HT-29 (cell line): ENCODE measurements at places on chromosomes 6 and 20. TPM values are rescaled to one million over a fixed set of nuclear protein-coding genes. Genes with fewer than 3 reads are reported as not detected.
A peak's percentile ranks its signal among the peaks of the same experiment; 100 is the strongest.

C6orf52 gene
- not detected in 2 replicates for total RNA-seq

L3MBTL1 gene
- total RNA-seq, result 9.7 and 9.9 TPM in 2 replicates

CFAP61 gene
- total RNA-seq, result not detected in 2 replicates

SLC2A4RG gene
- 200 and 229 TPM in 2 replicates for total RNA-seq

SLA2 gene
- not detected in 2 replicates for total RNA-seq

MCCD1 gene
- total RNA-seq, result not detected in 2 replicates

OR12D3 gene
- total RNA-seq, result not detected in 2 replicates

TSBP1 gene
- total RNA-seq, result not detected in 2 replicates

SMLR1 gene
- total RNA-seq, result not detected in 2 replicates

TM9SF4 gene
- 39.9 and 45.9 TPM in 2 replicates for total RNA-seq

GRCh38 chr6:2396846-2397630 is 151.6 kb upstream of the GMDS start:
- DNase-seq, result no peak

GRCh38 chr6:106628658-106629102 is 618 bp downstream of the RTN4IP1 start:
- DNase-seq, result peak; percentile 52

GRCh38 chr6:53847796-53848314 is 53.0 kb downstream of the LRRC1 start:
- no peak for DNase-seq

DNA sequence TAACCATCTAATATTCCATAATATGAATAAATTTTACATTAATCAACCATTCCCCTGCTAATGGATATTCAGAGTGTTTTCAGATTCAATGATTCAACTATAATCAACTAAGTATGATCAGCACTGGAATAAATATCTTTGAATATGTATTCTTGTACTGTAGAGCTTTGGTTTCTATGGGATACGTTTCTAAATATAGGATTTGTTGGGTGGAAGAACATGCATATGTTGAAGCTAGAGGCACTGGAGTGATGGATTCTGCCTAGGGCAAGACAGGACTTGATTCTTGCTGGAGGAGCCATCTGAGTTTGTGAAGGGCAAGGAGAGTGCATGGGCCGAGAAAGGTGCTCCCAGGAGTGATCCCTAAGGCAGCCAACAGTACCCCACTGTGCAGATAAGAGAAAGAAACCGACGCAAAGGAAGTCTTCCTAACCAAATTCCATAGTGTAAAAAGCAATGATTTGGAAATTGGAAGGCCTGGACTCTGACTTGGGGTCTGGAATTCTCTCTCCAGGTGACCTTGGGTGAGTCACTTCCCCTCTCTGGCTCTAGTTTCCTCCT is 418.7 kb downstream of the PREX1 start:
- no peak for DNase-seq

DNA sequence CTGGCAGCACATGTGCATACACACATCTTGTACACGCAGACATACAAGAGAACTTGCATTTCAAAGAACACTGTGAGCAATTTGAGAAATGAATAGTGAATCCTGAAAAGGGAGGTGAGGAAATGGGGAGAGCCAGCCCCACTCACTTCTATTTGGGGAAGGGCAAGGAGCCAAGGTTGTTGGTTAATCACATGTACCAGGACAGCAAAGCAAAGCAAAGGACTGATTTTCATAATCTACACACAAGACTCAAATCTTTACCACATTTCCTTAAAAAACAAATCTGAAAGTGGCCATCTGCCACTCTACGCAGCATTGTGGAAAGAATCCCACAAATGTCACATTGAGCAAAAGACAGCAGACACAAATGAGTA is 35.0 kb upstream of the KIF16B start:
- no peak for DNase-seq

DNA sequence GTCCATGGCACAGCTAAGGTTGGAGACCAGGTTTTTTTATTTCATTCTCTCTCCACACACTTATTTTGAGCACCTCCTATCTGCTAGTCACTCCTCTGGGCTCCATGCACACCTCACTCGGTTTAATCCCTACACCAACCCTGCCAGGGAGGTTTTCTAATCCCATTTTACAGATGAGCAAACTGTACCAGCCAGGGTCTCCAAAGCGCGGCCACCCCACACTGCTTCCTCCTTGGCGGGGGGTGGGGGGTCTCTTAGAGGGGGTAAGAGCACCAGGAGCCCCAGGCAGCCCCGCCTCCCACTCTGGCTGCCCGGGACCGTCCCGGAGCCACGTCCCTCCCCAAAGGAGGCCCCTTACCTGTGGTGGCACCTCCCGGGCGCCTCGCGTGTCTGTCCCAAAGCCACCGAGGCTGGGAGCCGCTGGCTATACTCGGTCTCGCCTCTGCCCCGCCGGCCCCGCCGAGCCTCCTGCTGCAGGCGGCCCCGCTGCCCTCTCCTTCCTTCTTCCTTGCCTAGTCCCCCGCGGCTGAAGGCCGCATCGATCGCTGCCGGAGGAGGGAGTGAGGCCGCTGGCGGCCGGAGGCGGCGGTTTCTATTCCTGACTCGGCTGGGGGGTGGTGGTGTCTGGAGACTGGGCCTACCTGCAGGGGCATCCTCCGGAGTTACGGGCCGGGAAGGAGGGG is at the start of gene KCNS1:
Gene KCNS1 (minus strand): TSS at position 565 of the 683 bp plus-strand sequence. CDS start 1,891 bp downstream, outside the sequence.
- no peak for DNase-seq

- no peak for DNase-seq
Observed at GRCh38 chr6:30005482-30005881, 55.6 kb upstream of the POLR1H start.

- DNase-seq, result no peak
Observed at GRCh38 chr6:139117734-139118133, 17.1 kb upstream of the HECA start.

- DNase-seq, result no peak
Observed at GRCh38 chr6:162179196-162179951, 548.2 kb downstream of the PRKN start.

- no peak for DNase-seq
Observed at GRCh38 chr6:136890194-136890839, 31.8 kb upstream of the SLC35D3 start.

GRCh38 chr6:116370760-116371119 is at the start of gene DSE:
TSS of gene DSE (plus strand) at chr6:116370947. CDS start at chr6:116399251, 28,304 bp downstream.
- DNase-seq, result no peak

- no peak for DNase-seq
Observed at GRCh38 chr6:39992861-39993622, 58.8 kb upstream of the MOCS1 start.

- DNase-seq, result no peak
Observed at GRCh38 chr6:89797317-89797716, 22.3 kb downstream of the MDN1 start.

- DNase-seq, result no peak
Observed at GRCh38 chr6:64861039-64861651, 845.9 kb downstream of the EYS start.

DNA sequence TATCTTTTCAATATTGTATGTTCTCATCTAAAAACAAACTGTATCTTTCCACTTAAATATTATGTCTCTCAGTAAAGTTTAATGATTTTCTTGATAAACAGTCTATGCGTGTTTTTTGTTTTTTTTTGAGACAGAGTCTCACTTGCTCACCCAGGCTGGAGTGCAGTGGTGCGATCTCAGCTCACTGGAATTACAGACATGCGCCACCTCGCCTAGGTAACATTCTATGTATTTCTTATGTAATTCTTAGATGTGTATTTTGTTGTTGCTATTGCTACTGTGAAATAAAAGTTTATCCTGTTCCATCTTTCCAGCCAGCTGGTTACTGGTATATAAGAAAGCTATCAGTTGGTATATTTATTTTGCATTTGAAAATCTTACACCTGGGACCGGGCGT is 29.4 kb downstream of the ABHD12 start:
- no peak for DNase-seq

GRCh38 chr20:24503352-24503931 is 34.0 kb downstream of the SYNDIG1 start:
- no peak for DNase-seq

DNA sequence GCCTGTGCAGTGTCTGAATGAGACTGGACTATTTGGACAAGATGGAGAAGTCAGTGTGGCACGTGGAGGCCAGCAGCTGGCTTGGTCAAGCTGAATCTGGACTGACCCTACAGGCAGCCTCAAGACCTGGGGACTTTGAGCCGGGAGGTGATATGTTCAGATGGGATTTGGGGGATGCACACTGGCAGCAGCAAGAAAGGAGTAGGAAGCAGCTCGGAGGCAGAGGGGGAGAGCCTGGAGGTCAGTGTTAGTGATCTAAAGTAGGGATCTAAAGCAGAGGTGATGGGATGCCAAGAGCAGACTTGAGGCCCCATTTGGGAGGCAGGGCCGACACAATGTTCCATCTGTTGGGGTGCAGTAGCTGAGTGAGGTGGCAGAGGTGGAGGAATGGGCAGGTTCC is 2.8 kb downstream of the MAPK13 start:
- no peak for DNase-seq

DNA sequence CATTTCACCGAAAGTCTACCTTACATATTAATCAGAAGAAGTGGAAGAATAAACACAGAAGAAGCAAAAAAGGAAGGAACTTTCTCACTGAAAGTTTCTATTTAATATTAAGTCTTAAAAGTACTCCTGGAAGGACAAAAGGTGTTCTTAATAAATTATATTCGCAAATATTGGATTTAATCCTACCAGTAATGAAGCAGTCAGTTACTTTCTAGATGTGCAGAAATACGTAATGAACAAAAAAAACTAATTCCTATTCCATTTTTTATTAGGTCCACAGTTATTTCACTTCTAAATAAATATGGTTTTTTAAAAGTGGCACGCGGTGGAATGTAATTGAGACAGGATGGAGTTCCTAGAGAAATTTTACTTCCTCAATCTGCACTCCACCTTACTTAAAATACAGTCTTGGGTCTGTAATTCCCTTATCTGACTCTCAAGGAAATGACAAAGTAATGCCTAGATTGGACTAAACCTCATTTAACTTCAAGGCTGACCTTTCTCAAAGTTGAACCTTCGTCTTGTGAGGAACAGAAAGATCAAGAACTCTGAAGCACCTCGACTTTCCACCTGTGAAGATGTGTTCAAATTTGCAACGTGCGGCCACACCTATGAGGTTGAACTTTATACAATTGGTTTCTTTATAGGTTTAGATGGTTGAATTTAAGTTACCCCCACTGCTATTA is 1.1 kb upstream of the TRAM2 start:
- DNase-seq, result peak; percentile 31

GRCh38 chr20:64155258-64156135 is 8.8 kb upstream of the MYT1 start:
- DNase-seq, result no peak

DNA sequence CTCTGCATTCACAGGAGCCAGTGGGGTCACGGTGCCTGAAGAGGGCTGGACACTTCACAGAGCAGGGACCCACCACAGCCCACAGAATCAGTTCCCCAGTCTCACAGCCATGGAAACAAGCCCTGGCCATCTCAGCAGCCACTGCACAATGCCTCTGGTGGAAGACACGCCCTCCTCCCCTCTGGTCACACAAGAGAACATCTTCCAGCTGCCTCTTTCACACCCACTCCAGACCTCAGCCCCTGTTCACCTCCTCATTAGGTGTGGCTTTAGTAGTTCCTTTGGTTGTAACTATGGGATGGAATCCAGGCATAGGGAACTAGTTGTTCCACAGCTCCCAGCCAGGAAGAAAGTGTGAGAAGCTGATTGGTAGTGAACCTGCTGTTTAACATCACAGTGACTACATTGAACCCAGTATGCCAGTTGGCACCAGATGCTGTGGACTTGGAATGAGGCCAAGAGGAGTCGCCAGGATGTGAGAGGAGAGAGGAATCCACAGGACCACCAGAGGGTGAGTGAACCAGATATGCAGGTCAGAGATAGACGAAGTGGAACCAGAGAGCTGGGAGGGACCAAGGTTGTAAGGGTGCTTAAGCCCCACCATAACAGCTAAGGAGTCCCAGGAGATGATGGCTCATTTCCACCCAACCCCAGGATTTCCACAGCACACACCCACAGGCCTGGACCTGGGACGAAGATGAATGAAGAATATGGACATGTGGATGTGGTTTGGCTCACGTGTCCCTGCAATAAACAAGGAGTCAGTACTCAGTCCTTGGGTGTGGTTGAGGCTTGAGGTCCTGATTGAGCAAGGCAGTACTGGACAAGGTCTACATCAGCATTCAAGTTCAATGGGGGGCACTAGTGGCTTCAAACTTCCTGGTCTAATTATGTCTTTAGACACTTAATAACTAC is 8.8 kb upstream of the BTN3A3 start:
- DNase-seq, result no peak

DNA sequence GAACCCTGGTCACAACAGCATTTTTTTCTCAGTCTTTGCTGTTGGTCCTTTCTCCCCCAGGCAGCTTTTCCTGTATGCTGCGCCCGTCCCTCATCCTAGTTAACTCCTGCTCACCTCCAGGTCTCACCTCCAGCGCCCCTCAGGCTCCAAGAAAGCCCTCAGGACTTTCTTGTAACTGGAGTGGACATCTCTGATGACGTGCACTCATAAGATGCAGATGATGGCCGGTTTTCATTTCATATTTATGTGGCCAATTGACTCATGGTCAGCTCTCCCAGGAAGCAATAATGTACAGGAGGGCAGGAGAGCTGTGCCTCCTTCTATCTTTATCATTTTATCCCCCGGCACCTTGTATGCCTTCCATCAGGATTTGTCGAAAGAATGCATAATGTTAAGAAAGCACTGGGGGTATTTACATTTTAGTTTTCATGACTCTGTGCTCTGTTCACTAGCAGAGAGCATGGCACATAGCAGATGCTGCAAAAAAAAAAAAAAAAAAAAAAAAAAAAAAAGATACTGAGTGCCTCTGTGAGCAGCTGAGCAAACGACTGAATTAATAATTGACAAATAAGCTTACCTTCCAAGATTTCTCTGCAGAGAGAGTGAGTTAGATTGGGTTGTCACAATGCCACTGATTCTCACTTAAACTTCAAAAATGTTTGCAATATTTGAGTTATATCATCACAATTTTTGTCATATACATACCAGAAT is 170.2 kb downstream of the DOK5 start:
- DNase-seq, result no peak

- DNase-seq, result no peak
Observed at GRCh38 chr6:3838992-3839867, 9.9 kb upstream of the FAM50B start.

GRCh38 chr20:24360531-24360930 is 108.9 kb upstream of the SYNDIG1 start:
- DNase-seq, result no peak

GRCh38 chr6:10964684-10965083 is 77.8 kb downstream of the SYCP2L start:
- DNase-seq, result no peak
